ENCODE measurements at places on chromosomes 4 and X.

- no peak for DNase-seq
Observed at GRCh38 chrX:37752936-37753335, 26.9 kb upstream of the CYBB start.

- no peak for DNase-seq
Observed at GRCh38 chrX:39310891-39311290, 509.6 kb downstream of the MID1IP1 start.

GRCh38 chrX:155086202-155086840 is 15.0 kb downstream of the BRCC3 start:
- no peak for DNase-seq

DNA sequence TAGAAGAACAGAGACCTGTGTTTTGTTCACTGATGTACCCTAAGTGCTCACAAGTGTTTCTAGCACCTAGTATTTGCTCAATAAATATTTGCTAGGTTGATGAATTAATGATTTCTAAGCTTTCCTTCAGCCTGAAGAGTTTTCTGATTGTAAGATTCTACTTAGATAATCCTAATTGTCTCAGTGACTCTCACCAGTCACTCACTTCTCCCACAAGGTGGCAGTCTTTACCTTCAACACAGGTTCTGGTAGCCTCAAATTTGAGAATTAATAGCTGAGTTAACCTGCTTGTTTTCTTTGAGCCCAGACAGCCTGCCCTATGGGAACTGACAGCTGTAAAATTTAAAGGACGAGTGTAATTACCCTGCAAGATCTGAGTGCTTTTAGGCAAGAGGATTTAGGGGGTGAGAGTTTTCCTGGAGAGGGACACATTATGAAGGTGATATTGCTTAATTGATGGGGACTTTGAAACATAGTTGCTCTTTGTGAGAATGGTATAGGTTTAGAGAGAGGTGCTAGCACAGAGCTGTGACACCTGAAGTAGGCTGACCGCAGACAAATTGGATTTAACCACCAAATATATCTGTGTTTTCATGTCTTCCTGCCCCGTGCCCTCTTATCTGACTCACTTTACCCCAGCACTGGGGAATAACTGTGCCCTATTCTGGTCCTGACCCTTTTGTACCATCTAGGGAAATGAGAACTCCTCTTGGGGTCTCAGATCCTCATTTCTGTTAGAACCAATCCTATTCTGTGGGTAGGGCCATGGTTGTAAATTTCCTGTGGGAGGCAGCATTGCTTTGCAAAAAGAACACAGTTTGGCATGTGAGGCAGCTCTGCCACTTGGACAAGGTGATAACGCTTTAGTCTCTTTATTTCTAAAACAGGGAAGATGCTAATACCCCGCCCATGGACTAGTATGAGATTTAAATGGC is 27.7 kb downstream of the CD38 start:
- no peak for DNase-seq

- no peak for DNase-seq
Observed at GRCh38 chr4:76059750-76060149, 14.8 kb upstream of the ART3 start.

DNA sequence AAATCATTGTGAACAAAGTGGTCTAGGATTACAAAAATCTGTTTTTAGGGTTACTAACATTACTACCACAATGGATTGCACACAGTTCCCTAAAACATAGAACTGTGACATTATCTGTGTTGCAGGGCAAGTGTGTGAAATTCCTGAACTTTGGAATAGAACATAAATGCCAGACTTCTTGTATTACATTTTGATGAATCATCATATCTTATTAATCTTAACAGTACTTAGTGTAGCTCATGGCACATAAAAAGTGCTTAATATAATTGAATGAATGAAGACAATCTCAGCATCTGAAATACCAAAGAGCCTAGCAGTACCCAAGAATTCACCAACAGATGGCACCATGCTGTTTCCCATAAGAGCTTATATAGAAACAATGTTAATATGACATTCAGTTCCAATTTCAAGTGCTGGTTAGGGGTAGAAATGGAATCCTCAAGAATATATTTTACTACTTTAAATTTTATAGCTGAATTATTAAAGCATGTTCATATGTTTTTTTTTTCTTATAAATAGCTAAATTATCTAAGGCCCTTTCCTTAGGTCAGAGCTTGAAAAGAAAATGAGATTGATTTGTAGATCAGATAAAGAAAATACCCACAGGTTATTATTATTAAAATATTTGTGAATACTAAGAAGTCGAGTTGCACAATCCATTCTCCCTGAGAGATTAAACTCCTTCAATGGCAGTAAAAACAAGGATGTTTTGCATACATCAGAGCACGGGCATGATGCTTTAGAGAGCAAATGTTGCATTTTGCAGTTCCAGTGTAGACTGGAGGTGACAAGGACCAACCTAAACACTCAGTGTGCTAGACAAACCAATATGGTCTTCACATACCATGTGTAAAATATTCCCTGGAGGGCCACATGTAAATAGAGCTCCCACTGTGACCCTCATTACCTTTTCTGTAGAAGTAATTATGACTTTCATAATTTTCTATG is 25.7 kb upstream of the SHISA3 start:
- no peak for DNase-seq

DNA sequence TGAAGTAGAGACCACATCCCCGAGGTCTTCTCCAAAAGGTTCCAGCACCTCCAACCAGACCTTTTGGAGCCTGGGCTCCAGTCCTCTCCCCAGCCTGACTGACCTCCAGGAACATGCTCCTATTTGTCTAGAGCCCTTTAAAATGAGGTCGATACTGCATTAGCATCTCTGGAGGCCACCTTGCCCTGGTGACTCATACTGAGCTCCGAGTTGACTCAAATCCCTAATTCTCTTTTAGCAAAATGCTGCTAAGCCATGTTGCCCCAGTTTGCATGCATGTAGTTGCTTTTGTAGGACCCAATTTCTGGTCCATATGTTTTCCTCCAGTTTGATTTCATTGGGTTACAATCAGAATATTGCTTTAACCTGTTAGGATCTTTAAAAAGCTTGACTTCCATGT is 43.5 kb upstream of the CITED1 start:
- DNase-seq, result no peak

DNA sequence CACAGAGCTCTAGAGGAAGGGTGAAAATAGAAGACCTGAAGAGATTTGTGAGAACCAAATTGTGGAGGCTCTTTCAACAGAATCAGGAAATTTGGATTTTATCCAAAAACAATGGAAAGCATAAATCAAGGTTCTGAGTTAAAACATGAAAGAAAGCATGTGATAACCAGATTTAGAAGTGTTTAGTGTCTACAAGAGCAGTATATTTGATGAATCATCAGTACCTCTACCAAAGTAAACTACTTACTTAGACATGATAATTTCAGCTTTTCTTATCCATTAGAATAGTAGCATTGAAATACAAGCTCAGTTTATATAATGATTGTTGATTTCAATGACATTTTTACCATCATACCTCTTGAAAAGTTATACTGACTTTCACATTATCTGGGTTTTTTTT is 25.9 kb upstream of the INTU start:
- no peak for DNase-seq

- DNase-seq, result no peak
Observed at GRCh38 chr4:136805617-136806016, 726.7 kb downstream of the PCDH18 start.

GRCh38 chr4:126647756-126648397 is 984.9 kb upstream of the INTU start:
- no peak for DNase-seq

DNA sequence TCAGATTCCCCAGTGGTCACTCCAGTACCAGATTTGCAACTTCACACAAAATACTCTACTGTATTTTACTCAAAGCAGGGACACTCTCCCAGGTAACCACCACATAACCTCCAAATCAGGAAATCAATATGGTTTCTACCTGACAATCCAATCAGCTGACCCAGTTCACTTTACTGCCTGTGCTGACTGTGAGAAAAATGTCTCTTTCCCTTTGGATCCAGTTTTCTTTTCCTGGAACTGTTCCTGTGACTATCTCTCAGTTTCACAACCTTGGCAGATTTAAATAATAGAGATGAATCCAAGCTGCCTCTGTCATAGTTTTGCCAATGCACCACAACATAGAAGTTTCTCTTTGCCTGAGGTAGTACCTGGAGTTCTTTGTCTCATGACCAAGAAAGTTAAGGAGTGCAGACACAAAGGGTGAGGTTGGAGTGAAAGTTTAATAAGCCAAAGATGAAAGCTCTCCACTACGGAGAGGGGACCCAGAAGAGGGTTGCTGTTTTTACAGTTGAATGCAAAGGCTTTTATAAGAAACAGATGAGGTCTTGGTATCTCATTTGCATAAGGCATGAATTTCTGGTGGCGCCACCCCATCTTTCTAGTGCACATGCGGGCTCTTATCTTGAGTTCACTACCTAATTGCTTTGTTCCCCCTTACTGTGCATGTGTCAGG is 29.7 kb upstream of the IL9R start:
- no peak for DNase-seq

GRCh38 chrX:52576946-52577345 is 60.1 kb upstream of the XAGE1B start:
- DNase-seq, result no peak

DNA sequence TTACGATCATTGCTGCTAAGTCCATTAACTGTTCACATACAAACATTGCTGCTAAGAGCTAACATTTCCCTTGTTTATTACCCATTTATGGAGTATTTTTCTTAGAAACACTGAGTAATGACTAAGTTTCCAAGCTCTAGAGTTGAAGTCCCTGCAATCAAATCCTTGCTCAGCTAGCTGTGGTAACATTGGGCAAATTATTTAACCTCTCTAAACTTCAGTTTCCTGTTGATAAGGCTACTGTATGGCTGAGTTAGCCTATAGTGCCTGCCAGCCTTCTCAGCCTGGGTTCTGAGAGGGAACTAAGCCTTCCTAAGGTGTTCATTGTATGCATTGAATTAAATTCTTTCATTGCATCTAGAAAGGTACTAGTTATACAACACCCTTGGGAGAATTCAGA is 15.2 kb upstream of the SCOC start:
- DNase-seq, result no peak

DNA sequence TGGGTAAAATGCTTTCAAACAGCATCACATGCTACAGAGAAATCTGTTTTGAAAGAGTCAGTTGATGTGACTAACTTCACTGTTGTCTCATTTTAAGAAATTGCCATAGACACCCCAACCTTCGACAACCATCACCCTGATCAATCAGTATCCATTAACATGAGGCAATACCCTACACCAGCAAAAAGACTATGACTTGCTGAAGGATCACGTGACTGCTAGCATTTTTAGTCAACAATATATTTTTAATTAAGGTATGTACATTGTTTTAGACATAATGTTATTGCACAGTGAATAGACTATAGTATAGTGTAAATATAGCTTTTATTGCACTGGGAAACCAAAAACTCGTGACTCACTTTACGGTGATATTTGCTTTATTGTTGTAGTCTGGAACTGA is 200.0 kb upstream of the ARHGAP24 start:
- DNase-seq, result no peak

DNA sequence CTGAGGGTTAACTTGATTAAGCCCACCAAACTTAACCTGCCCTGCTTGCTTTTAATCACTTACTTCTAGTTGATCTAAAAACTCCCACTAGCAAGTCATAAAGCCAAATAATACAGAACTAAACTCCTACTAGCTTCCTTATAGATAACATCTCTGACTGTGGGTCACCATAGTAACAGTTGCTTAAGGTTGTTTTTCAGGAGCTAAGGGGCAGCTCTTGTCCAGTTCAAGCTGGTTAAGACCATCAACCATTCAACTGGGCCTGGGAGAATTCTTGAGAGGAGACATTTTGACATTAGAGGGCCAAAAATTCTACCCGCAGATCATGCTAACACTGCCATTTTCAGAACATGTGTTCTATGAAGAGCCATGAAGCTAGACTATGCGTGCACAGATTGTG is 67.0 kb downstream of the UCHL1 start:
- DNase-seq, result no peak
